Activated CD4-positive, alpha-beta memory T cell treated with anti-CD3 and anti-CD28 coated beads for 36 hours (primary cell): ENCODE measurements at places on chromosomes 5 and 9.

- DNase-seq = no peak
These were observed 83.9 kb downstream of the SPOCK1 start for GRCh38 chr5:137415231-137415681.

DNA sequence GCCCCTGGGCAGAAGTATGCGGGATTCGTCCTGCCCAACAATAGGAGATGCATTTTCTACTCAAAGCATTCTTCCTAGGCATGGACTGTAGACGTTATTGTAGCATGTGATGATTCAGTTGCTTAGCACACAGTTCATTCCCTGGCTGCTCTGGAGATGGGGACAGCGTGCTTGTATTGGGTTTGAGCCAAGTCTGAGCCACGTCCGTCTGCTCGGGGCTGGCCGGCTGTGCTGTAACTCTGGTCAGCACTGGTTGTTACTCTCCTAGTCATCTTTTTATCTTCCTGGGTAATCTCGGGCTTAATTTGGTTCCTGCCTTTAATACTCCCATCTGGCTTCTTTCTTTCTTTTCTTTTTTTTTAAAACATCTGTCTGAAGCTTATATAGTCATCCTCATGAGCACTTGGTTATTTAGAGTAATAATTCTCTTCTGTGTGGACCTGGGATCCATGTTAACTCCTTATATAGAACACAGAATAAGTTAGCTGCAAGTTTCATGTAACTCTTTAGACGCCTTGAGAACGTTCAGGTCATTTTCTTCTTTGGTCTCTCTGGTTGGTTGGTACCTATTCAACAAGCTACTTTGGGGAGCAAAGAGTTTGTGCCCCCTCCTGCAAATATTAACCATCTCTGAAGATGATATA lies 118.8 kb upstream of the RPS23 start:
- no peak for DNase-seq

DNA sequence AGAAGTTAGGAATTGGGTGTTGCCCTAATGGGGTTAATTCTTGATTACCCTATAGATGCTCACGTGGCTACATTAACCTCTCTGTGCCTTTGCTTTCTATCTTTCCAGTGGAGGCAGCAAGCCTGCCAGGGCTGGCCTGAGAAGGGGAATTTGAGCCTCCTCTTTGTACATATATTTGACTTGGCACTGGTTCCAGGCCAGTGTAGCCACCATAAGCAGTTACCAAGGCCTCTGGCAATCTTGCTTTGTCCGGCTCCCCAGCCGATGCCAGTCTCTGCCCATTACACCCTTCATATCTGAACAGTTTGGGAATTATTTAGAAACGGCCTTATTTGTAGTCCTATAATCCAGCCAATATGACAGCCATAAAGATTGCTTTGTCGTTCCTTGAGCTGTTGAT lies 58.6 kb upstream of the PPARGC1B start:
- DNase-seq = no peak

- DNase-seq = no peak
These were observed 220.2 kb downstream of the PDZD2 start for GRCh38 chr5:31859096-31859495.

- no peak for DNase-seq
These were observed 3.8 kb upstream of the KLHL3 start for GRCh38 chr5:137739737-137740136.

DNA sequence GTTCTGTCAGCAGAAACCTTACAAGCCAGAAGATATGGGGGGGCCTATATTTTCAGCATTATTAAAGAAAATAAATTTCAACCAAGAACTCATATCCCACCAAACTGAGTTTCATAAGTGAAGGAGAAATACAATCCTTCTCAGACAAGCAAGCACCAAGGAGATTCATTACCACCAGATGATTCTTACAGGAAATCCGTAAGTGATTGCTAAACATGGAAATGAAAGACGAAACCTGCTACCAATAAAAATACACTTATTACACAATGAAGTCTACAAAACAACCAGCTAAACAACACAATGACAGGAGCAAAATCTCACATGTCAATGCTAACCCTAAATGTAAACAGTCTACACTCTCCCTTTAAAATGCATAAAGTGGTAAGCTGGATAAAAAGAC lies 17.8 kb upstream of the C9orf72 start:
- DNase-seq = no peak
